SK-N-MC (cell line): ENCODE measurements at places on chromosomes 2 and 18.

- no peak for DNase-seq
These were observed 301.5 kb upstream of the MGAT5 start for GRCh38 chr2:133952420-133952819.

GRCh38 chr2:64963719-64964118 is 25.5 kb upstream of the SLC1A4 start:
- DNase-seq = no peak

DNA sequence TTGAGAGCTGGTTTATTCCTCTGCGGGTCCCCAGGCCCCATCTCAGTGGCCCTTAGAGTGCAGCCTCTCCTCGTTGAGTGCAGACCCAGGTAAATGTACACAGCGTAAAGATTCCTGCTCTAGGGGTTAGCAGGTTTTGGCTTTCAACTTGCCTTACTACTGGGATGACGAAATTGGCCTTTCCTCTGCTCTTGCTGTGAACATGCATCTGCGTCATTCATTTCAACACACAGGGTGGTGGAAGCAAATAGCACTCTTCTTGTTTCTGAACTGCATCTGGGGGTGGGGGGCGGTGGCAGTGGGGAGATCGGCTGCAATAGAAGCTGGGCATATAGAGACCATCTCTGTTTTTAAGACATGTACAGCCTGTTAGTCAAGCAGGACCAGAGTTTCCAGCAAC is 16.5 kb upstream of the SLC16A14 start:
- DNase-seq = no peak

GRCh38 chr2:65403529-65403915 is 28.9 kb downstream of the SPRED2 start:
- no peak for DNase-seq

DNA sequence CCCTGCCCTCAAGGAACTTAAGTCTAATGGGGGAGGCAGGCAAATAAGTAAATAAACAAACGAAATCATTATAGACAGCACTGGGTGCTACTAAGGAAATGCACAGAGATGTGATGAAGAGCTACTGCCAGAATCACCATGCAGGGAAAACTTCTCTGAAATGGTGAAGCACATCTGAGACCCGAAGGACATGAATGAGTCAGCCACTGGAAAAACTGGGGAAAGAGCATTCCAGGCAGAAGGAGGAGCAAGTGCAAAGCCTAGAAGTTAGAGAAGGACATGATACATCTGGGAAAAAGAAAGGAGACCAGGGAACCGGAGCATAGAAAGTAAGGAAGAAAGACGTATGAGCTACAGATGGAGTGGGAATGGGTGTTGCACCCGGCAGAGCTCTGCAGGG is 56.8 kb downstream of the TGFA start:
- DNase-seq = no peak

DNA sequence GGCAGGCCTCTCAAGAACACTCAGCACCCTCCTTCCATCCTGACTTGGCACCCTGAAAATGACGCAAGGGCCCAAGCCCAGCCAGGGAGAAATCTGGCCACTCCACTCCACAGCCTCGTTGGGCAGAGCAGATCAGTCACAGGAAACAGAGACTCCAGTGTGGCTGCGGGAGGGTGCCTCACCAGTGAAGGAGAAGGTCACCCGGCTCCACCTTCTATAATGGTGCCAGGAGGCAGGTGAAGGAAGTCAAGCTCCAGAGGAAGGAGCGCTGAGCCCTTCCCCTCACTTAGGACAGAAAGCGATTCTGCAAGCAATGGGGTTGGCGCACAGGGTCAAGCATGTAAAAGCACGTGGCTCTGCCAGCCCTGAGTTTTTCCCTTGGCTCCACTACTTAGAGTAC is 35.3 kb downstream of the CRACDL start:
- DNase-seq = no peak

DNA sequence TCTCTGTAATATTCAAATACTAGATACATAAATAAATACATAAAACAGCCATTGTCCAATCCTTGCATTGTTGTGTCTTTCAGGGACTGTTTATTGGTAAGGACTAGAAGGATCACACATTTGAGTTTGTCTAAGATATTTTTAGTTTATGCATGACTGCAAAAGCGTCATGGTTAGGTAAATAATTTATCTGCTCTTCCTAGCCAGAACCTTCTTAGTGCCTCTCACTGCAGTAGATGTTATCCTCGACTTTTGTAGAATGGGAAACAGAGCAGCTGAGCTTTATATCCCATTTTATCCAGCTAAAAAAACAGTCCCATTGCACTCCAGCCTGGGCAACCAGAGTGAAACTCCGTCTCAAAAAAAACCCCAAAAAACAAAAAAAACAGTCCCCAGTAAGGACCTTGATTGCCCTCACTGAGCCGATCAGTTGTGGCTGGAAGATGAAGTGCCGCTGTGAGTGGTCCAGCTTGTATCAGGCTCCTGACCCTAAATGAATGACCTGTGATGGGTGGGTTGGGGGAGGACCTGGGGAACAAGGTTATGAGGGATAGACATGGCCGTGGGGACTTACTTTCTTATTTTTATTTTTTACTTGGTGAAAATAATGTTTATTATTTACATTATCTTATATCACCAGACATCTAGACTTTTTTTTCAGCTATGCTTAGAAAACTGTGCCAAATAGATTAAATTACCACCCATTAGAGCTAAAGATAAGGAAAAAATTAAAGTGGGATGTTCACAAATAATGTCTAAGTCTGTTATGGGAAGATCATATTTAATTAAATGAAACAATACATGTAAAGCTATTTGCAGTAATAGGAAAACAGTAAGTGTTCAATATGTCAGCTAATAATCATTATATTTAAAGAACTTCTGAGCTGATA is 10.9 kb upstream of the ADAM23 start:
- DNase-seq = no peak

DNA sequence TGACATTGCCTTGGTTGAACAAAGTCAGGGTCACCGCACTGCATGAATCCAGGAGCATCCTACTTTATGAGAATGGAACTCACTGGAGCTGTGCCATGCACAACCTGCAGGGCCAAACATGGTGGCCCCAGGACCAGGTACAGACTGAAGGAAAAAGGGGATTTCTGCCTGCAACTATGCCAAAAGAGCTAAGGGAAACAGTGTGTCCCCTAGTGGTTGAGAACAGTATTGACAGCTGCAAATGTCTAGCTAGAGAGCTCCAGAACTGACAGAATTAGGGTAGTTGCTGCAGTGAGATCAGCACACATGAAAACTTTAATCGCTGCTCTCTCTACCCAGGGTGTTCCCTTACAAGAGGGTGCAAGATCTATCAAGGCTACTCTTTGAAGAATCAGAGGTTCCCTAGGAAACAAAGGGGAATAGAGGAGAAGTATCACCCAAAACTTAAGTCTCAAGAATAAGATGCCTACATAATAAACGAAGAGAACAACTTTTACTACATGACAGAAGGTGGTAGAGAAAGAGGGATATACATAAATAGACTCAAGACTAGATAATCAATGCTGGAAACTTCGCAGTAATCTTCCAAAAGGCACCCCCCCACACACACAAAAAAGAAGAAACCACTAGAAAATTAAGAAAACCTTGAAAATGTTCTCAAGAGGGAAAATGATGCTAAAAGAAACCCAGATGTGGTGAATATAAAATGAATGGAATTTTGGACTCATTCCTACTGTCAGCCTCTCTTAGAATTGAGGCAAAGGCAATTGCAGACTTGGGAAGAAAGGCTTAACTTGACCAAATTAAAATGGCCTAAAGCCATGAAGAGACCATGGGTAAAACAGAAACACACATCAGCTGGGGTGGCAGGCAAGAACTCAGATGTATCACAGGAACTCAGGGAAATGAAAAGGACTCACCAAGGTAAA is 43.6 kb upstream of the IHH start:
- DNase-seq = no peak

GRCh38 chr2:71939588-71940535 is 207.8 kb downstream of the CYP26B1 start:
- DNase-seq = no peak
